ENCODE measurements at places on chromosomes 4 and X. TPM values are rescaled to one million over a fixed set of nuclear protein-coding genes. Genes with fewer than 3 reads are reported as not detected.

- DNase-seq, result no peak
Observed at GRCh38 chr4:186886759-186887158, 163.1 kb upstream of the FAT1 start.

DNA sequence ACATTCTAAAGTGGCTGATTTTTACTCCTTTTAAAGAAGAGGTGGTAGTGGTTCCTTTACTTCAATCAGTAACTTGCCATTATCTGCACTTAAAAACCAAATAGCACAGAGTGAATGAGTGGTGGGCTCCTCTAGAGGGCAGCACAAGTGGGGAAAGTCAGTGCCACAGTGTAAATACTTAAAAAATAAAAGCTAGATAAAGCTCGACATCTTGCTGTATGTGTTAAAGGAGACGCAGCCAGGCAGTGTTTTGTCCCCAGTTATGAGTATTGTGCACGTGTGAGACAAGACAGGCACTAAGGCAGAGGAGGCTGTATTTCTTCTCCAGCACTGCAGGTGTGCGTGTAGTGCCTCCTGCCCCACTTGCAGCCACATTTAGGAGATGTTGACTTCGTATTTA is 24.6 kb downstream of the NAP1L5 start:
- DNase-seq, result peak; percentile 27

DNA sequence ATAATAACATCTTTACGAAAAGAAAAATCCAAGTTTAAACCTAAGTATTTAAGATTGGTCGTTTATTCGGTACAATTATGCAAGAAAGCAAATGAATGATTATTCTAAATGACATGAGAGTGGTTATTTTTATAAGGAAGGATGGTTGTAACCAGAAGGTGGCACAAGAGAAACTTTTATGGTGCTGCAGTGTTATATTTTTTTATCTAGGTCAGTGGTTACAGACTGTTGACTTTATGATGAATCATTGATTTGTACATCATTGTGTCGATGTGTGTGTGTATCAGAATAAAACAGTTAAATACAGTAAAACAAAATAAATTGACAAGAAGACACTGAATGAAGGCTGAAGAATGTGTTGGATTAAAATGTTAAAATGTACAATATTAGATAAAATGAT is 9.8 kb downstream of the DCAF8L2 start:
- DNase-seq, result no peak

GRCh38 chr4:133102612-133103409 is 46.3 kb upstream of the PCDH10 start:
- DNase-seq, result no peak

DNA sequence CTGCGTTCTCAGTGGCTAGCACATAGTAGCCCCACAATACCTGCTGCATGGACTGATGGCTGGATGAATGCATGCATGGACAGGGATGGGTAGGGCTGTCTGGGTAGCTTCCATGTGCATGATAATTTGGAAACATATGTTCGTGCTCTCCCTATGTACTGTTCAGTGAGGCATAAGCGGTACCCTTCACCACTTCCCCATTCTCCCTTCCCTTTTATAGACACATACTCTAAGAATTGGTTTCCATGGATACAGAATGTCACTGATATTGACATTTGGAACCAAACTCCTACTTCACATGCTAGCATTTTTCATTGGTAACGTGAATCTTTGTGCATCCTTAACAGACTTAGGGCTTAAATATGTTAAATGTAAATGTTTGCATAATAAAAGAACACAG is 20.4 kb downstream of the USP46 start:
- DNase-seq, result no peak

- DNase-seq, result no peak
Observed at GRCh38 chrX:133189195-133189594, 29.0 kb downstream of the TFDP3 start.

DNA sequence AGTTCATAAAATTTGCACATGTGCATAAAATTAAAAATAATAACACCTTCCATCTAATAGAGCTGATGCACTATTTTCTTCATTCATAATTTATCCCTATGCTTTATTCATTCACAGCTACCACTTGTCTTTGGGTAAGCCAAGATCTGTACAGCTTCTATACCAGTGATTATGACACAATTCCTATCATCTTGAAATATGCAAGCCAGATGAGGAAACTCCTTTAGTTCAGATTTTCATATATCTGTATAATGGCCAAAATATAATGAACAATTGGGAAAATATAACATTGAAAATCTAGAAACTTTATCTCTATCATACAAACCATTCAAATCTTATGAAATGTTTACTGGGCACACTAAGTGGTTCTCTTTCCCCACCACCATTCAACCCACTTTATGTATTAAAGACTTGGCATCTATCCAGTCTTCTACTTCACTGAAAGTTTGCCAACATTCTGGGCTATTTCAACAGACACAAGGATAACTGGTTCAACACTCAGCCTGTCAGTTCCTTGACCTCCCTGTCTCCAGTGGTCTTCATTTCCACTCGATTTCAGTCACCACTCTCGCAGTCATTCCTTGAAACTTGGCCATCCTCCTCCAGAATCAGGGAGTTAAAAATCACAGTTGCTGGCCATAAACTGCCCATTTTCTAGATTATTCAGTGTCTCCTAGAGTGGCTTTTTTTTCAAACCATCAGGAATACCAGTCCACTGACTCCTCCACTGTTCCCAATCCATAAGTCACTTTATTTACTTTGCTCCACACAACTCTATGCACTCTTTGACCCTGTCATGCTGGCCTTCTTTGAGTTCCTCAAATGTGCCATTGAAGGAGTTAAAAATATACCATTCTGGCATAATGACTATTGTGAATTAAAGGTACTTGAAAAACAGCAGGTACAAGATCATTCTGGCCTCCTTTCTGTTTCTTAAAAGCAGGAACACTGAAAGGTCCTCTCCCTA is 85.5 kb downstream of the CAMK2D start:
- no peak for DNase-seq

- peak; percentile 28 for DNase-seq
Observed at GRCh38 chrX:68550193-68550592, 51.3 kb downstream of the YIPF6 start.

DNA sequence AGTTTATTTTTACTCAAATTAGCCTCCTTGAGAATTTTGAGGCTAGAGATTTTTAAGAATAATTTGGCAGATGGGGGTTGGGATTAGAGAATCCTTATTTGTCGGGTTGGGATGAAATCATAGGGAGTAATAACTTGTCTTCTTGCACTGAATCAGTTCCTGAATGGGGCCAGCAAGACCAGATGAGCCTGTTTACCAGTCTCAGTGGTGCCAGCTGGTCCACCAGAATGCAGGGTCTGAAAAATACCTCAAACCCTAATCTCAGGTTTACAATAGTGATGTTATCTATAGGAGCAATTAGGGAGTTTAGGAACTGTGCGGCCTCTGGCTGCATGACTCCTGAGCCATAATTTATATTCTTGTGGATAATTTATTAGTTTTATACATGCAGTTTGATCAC is 705.9 kb upstream of the AGA start:
- no peak for DNase-seq

DNA sequence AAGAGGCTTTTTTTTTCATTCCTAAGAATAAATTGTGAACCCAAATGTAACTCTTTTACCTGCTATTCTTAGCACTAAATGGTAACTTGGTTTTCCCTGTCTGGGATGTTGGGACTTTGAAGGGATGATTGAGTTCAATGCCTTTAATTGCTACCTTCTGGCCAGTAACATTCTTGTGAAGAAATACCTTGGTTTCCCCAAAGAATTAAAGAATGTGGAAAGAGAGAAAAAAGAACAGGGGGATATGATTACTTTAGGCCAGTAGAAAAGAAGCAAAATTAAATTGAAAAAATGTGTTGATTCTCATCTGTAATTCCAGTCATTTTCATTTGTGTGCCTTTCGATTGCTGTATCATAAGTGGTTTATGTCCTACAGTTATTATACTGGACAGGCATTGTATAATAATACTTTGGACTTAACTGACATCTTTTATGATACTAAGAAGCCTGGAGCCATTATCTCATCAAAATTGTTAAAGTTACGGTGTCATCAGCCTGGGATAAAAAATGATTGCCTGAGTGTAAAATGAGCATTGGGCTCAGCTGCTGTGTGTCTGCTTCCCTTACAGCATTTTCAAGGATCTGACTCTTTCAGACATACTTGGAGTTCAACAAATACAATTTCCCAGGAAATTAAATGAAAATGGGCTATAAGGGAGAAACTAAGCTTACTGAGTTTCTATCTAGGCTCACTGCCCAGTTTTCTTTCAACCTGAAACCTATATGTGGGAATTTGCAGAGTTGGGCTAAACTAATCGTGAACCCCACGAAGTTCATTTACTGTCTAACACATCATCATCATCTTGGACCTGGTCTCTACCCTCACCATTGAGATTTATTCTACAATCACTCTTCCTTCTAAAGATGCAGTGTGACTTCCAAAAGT is 146.3 kb downstream of the SHROOM3 start:
- no peak for DNase-seq

GRCh38 chr4:168800926-168801325 is 209.1 kb downstream of the CBR4 start:
- DNase-seq, result no peak

DNA sequence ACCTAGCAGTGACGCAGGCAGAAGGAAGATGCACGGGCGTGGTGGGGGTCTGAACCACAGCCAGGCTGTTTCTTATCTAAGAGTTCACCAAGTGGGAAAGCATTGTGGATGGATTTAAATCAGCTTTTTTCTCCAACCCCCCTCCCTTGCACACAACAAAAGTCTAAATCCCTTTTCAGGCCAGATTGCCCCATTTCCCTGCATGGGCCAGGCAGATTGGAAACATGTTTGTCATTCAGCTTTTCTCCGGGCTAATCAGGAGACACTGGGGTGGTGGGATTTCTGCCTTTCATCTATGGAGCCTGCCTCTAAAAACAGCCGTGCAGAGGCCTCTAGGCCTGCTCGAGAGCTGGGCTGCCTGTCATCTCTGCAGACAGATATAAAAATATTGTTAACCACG is 166.3 kb upstream of the LEF1 start:
- no peak for DNase-seq

GRCh38 chr4:185183622-185184281 is 20.0 kb downstream of the CFAP97 start:
- peak; percentile 80 for DNase-seq

DNA sequence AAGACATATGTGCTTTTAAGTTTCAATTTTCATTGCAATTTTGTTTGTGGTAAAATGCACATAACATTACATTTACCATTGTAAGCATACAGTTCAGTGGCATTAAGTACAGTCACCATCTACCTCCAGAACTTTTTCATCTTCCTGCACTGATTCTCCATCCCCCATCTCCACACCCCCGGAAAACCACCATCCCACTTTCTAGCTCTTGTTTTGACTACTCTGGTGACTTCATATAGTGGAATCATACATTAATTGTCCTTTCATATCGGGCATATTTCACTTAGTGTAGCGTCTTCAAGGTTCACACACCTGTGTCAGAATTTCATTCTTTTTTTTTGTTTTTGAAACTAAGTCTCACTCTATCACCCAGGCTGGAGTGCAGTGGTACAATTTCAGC is 143.5 kb downstream of the GPR143 start:
- no peak for DNase-seq

FAT1 gene
- total RNA-seq, result 111 TPM

ATP5ME gene
- 217 TPM for total RNA-seq

COX7B2 gene
- total RNA-seq, result not detected

CFAP99 gene
- total RNA-seq, result 0.96 TPM

LRAT gene
- total RNA-seq, result 0.10 TPM

GPRASP3 gene
- 1.3 TPM for total RNA-seq

Measured in RPMI7951 (cell line).